Naive thymus-derived CD4-positive, alpha-beta T cell (primary cell): ENCODE measurements at places on chromosomes 5 and 9. TPM values are rescaled to one million over a fixed set of nuclear protein-coding genes. Genes with fewer than 3 reads are reported as not detected.
A peak's percentile ranks its signal among the peaks of the same experiment; 100 is the strongest.

DNA sequence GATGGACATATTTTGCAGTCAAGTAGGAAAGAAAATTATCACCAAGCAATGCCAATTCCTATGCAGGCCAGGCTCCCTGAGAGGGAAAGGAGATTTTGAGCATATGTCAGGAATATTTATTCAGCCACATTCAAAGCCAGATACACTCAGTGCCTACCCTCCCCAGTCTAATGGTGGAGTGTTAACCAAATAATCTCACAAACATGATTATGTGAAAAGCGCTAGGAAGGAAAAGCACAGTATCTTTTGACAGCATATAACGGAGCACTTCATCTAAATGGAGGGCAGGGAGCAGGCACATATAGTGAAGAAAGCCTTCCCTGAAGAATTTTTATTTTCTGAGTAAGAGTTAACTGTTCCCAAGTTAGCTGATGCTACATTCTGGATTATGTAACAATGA is 80.3 kb upstream of the SLC30A5 start:
- DNase-seq = no peak

- peak; percentile 0 for DNase-seq
These were observed 1.8 kb downstream of the POU4F3 start for GRCh38 chr5:146340260-146341081.

GRCh38 chr9:16133032-16133431 is 580.2 kb downstream of the CCDC171 start:
- DNase-seq = no peak

DNA sequence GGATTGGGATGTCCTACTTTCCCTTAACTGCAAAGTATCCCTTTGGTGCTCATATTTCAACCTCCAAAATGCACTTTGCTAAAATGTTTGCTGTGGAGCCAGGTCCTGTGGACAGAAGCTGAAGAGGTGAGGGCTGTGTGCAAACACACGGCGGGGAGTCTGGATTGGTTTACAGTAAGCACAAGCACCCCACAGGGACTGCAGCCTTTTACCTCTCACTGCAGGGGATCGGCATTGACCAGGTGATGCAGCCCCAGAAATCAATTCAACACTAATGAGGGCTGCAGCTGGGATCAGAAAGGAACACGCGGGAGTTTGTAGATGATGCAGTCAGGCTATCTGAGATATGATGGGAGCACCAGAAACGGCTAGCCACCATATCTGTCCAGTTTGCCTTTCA is 450.9 kb downstream of the CCDC171 start:
- no peak for DNase-seq

DNA sequence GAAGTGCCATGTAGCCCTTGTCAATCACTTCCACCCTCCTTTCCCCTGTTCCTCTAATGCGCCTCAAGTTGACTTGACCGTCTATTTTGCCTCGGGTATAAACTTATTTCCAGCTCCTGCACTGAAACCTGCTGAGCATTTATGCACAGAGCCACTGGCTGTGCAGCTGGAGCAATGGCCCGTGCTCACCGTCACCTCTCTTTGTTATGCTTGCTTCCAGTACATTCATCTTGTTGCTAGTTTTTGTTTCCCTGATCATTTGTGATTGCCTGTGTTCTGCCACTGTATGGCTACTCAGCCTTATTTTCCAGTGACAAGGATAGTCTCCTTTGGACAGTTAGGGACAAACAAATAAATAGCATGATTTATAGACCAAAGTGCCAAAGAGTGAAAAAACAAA is 183.1 kb upstream of the C9orf72 start:
- DNase-seq = no peak

GRCh38 chr5:169164481-169164925 is 136.4 kb downstream of the SLIT3 start:
- no peak for DNase-seq

DNA sequence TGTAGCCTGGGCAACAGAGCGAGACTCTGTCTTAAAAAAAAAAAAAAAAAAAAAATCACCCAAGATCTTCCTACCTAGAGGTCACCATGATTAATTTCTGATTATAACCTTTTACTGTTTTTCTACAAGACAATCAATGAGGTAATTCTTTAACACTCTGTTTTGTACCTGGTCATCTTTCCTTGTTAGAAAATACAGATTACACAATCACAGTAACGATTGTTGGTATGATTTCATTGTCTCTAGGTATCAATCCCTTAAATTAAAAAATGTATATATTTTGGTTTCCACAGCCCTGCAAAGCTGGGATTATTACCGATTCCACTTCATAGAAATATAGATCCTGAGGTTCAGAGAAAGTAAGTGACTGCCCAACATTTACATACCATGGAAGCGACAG is 8.3 kb upstream of the ATG10 start:
- DNase-seq = no peak

GRCh38 chr5:82586181-82586580 is 308.0 kb upstream of the RPS23 start:
- DNase-seq = no peak

GRCh38 chr5:180139731-180140055 is 68.1 kb upstream of the RNF130 start:
- no peak for DNase-seq

GRCh38 chr5:172559004-172559932 is 81.8 kb upstream of the NEURL1B start:
- no peak for DNase-seq

- DNase-seq = no peak
These were observed 52.5 kb downstream of the GADD45G start for GRCh38 chr9:89657295-89657694.

- no peak for DNase-seq
These were observed 98.8 kb downstream of the HSD17B3 start for GRCh38 chr9:96202971-96203780.

- no peak for DNase-seq
These were observed 381 bp downstream of the NR2F1 start for GRCh38 chr5:93583439-93583767.

GRCh38 chr5:168176251-168176650 is 115.2 kb upstream of the WWC1 start:
- DNase-seq = no peak

GRCh38 chr9:21267485-21268346 is 27.9 kb upstream of the IFNA14 start:
- no peak for DNase-seq

DNA sequence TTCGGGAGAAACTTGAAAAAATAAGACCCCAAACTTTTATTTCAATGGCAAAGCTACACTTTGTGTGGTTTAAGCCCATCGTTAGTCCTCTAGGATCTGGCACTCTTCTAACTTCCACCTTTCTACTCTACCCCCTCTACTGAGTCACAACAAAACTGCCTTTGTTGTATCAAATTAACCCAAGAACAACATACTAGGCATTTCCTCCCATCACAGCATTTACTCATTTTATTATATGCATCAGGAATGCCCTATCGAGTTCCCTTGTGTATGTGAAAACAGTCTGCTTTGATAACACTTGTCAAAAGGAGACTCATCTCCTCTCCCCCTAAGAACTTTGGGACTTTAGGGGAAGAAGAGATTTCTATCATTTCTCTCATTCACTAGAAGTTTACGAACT is 158.9 kb upstream of the FREM1 start:
- no peak for DNase-seq

DNA sequence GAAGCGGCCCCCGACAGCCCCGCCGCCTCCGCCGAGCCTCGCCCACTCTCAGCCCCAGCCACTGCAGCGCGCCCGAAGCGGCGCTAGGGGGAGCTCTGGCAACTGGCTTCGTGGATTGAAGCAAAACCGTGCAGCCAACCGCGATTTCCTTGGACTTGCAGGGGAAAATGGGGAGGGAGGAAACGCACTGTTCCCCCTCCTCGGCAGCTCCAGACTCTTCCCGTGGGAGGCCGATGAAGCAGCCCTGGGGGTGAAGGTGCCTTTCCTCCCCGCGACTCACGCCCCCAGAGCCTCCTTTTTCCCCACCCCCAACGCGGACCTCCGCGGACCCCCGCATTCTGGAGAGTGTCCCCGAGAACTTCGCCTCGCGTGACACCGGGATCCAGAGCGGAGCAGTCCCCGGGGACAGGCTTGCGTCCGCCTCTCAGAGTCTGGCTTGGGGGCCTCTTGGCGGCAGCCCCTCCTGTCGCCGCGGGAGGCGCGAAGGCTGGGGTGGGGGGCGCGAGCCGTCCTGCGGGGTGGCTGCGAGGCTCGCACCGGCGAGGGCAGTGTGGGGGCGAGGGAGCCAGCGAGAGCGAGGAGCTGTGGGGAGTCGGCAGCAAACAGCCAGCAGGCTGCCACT is 3.8 kb downstream of the IER5L start:
- DNase-seq = peak; percentile 76

DNA sequence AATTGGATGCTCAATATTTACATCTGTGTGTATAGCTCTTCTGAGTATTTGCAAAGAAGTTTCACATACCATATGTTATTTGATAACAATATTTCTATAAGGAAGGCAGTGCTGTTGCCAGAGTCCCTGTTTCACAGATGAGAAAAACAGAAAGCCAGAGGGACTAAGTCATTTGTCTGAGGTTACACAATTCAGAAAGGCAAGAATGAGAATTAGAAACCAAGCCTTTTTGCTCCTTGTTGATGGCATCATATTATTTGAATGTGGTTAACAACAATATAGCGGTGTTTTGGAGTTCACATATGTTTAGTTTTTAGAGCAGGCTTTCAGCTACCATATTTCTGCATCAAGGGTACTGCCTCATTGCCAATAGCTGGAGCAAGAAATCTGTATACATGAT is 110.9 kb upstream of the PRLR start:
- no peak for DNase-seq

DNA sequence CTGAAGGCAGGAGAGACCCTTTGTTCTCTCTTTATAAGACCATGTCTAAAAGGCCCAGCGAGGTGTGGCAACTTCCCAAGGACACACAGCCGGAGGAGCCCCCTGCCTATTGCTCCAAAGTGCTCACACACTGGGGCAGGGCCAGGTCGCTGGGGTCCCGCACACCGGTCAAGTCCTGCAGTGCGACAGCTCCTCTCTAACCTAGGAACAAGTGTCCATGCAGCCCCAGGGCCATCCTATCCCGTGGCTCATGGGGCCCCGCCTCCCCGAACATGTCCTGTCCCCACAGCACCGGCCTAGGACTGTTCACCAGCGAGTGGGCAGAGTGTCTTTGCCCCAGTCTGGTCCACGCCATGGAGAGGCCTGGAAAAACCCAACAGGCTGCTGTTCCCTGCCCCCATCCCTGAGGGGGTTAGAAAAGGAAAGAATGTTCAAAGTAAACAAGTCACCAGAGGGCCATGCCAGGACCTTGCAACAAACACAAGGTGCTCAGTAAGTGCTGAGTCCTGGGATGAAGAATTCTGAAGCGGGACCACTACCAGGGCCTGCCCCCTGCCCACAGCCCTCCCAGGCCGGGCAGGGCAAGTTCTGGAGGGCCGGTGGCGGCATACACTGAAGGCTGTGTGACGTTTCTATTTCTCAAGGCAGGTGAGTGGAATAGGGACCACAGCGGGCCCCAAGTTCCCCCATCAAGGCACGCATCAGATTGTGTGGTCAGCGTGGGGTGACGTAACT is 938 bp downstream of the NINJ1 start:
- no peak for DNase-seq

DNA sequence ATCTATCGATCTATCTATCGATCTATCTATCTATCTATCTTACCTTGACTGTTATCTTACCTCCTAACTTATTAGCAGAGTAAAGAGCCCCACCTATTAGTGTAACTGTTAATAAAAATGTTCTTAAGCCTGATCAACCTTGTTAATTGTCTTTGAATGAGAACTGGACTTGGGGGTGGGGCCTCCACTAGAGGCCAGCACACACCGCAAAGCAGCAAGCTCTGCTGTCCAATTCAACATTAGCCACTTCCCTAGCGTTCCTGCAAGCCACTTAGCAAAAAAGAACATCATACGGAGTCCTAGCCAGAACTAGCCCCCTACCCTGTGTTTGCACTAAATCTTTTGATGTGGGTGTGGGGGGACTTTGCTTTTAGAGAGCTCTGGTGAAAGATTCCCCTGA is 515.8 kb downstream of the KDM4C start:
- DNase-seq = no peak

DNA sequence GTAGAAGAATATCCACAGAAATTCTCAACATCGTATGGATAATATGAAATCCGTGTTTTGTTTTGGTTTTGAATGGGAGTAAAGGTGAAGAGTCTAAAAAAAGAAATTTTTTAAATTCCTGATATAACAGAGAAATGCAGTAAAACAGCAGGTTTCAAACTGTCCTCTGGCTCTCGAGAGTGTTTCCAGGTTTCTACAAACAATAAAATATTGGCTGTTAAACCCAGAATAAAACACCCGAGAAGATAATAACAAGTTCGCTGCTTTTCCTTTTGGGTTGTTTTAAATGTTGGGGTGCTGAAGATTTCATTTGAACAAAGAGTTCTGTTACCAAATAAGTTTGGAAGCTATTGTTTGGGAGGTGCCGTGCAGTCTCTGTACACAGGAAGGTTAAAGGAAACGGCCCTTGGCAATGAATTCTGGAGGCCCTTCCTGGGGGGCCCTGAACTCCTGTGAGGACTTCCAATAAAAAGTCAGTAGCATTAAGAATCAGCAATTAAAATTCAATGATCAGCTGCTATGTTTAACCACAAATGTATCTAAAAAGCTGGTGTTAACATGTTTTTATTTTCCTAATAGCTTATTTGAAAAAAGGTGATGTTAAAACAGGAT is 215.8 kb downstream of the TSSK1B start:
- no peak for DNase-seq

GRCh38 chr9:37575001-37575400 is 1.2 kb downstream of the FBXO10 start:
- no peak for DNase-seq

GRCh38 chr5:135234242-135234641 is 164.8 kb downstream of the MACROH2A1 start:
- no peak for DNase-seq

- no peak for DNase-seq
These were observed 18.2 kb downstream of the SPACA9 start for GRCh38 chr9:132896906-132897305.

GRCh38 chr5:179375831-179376365 is 30.6 kb upstream of the ADAMTS2 start:
- no peak for DNase-seq

GNAQ gene
- polyA plus RNA-seq = 7.2 TPM

TAF11L11 gene
- not detected for polyA plus RNA-seq

INSL6 gene
- 0.15 TPM for polyA plus RNA-seq

PDE6A gene
- polyA plus RNA-seq = not detected

GZMA gene
- 4.5 TPM for polyA plus RNA-seq

DNM1 gene
- 0.24 TPM for polyA plus RNA-seq

CBY3 gene
- polyA plus RNA-seq = not detected

PNPLA7 gene
- 2.7 TPM for polyA plus RNA-seq

GABRP gene
- polyA plus RNA-seq = not detected

DRD1 gene
- polyA plus RNA-seq = not detected

HCN1 gene
- polyA plus RNA-seq = not detected

GRXCR2 gene
- polyA plus RNA-seq = not detected

C5orf24 gene
- 6.5 TPM for polyA plus RNA-seq

ACTBL2 gene
- not detected for polyA plus RNA-seq

SLC1A3 gene
- not detected for polyA plus RNA-seq

SLCO6A1 gene
- not detected for polyA plus RNA-seq

IL13 gene
- not detected for polyA plus RNA-seq

LCN15 gene
- not detected for polyA plus RNA-seq
